ENCODE measurements at places on chromosomes 7 and 10.

GRCh38 chr7:17405786-17406185 lies 107.3 kb downstream of the AHR start:
- no peak for DNase-seq

DNA sequence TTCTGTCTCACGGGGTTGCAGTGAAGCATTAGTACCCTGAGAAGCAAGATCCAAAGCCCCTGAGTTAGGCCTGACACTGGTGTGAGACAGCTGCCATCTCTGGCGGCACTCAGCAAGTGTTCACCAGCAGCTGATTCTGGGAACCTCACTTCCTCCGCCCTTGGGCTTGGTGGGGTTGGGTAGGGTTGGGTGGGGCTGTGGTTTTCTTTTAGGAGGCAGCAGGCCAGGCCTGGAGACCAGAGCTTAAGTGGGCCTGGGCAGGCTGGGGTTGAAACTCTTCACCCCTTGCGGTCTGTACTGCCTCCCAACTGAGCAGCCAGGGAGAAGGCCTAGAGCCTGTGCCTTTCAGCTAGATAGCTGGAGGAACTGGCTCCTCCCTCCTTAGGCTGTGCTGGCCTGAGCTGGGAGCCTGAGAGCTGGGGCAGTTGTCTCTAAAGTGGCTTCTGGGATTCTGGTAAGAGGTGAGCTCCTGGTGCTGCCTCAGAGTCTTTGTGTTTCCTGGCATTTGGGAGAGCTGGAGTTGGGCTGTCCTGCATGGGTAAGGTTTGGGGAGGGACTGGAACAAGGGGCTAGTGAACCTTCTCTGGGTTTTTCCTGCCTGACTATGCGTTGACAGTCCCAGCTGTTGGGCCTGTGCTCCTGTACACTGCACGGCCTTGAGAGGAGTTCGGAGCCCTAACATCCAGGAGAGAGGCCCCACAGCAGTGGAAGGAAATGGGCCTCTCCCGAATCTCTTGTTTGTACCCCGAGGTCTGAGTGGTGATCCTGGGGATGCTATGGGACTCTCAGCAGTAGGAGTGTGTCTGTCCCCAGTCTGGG lies 5.1 kb downstream of the TSPAN14 start:
- DNase-seq = peak; percentile 56

DNA sequence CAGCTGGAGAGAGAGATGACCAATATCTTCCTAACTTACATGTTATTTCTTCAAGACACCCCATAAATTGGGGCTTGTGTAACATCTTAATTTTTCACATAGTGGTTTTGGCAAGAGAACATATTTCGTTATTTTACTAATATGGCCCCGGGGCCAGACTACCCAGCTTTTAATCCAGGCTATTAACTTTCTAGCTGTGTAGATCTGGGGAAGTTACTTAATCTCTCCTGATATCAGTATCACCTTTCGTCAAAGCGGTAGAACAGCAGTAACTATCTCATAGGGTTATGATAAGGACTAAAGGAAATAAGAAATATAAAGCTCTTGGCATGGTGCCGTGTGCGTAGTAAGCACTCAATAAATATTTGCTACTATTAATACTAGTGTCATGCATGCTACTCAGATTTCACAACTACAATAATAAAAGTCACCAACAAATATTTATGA lies 71.6 kb upstream of the LYZL1 start:
- DNase-seq = no peak

DNA sequence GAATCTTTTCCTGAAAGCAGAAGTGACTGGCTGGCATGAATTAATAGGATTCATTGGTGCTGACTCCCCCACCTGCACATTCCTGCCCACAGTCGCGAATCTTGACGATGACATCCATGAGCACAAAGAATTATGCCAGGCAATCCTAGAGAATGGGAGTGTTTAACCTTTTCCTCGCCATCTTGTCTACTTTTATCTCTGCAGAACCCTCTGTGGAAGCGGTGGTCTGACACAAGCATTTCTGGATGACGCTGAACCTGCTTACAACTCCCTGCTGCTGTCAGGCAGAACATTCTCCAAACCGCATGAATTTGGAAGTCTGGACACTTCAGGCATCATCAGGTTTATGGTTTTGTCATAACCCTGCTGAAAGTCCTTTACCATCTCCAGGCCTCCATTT lies 36.5 kb downstream of the KLF6 start:
- DNase-seq = no peak

DNA sequence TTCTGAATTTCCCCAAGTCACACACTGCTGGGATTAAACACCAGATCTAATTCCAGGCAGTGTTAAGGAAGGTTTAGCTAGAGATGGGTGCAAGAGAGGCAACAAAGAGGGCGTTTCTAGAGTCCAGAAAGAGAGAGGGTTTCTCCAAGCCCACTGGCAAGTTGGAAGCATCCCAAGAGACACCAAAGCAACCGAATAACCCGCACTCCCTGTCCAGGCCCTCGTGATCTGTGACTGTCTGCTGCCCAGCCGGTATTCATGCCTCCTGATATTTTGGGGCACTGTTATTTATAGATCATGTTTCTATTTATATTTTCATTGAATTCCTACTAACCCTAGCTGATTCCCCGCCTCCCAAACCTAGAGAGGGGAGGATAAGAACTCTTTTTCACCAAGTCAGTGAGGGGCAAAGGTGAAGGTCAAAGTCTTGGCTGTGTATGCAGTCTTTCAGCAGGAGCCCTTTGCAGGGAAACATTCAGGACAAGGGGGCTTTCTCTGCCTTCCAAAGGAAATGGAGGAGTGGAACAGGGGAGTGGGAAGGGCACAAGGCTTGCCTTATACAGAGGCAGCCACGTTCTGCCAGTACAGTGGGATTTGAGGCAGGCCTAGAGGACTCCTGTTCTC lies 103.6 kb downstream of the SH3PXD2A start:
- no peak for DNase-seq

- DNase-seq = no peak
Measured at GRCh38 chr10:121087688-121088087, 236.5 kb downstream of the WDR11 start.
